Stimulated activated CD8-positive, alpha-beta memory T cell treated with anti-CD3 and anti-CD28 coated beads, Interleukin-4, amount 100 ng/mL, for 48 hours (primary cell): ENCODE measurements at places on chromosomes 11 and 22.

DNA sequence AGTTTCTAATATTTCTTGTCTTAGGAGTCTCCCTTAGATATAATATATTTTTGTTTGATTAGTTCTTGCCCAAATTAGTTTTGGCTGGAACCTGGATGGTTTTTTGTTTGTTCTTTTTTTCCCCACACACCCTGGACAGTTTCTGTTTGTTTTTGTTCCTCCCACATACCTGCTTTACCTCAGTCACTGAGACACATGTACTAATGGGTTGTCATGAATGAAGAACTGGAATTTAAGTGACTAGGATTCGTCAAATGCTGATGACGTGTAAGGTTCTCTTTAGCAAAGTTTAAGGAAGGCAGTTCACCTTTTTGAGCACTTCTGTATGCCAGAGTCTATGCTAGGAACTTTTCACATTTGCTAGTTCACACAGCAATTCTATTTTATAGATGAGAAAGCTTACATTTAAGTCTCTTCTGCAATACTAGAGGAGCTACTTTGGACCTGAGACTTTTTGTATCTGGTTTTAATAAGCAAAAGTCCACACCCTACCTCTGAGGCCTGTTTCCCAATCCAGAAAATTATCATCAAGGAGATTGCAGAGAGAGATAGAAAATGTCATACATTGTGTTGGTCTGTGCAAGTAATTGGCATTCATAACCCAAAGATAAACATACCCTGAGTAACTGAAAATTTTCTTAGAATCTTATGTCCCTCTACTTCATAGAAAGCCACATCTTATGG is 86.7 kb upstream of the RAB1B start:
- no peak for DNase-seq

DNA sequence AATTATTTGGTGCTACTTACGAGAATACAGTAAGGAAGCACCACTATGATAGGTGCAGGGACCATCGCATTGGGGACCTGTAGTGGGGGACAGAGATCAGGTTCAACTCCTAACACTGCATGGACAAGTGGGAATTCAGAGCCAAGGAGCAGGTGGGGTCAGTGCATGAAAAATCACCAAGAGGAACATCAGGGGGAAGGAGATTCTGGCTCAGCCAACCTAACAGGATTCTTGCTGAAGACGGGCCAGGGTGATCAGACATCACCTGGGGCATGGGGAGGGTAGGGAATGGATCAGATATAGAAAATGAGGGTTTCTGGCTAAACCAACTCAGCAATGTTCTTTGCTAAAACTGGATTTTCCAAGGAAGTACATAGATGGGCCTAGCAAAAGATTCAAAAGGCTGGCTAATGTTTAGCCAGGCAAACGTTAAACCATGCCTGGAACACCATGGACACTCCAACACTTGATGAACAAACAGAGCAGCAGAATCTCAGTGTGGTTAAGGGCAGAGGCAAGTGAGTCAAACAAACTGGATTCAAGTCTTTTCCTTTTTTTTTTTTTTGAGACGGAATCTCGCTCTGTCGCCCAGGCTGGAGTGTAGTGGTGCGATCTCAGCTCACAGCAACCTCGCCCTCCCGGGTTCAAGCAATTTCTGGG is 70.0 kb downstream of the MICAL3 start:
- DNase-seq = no peak

DNA sequence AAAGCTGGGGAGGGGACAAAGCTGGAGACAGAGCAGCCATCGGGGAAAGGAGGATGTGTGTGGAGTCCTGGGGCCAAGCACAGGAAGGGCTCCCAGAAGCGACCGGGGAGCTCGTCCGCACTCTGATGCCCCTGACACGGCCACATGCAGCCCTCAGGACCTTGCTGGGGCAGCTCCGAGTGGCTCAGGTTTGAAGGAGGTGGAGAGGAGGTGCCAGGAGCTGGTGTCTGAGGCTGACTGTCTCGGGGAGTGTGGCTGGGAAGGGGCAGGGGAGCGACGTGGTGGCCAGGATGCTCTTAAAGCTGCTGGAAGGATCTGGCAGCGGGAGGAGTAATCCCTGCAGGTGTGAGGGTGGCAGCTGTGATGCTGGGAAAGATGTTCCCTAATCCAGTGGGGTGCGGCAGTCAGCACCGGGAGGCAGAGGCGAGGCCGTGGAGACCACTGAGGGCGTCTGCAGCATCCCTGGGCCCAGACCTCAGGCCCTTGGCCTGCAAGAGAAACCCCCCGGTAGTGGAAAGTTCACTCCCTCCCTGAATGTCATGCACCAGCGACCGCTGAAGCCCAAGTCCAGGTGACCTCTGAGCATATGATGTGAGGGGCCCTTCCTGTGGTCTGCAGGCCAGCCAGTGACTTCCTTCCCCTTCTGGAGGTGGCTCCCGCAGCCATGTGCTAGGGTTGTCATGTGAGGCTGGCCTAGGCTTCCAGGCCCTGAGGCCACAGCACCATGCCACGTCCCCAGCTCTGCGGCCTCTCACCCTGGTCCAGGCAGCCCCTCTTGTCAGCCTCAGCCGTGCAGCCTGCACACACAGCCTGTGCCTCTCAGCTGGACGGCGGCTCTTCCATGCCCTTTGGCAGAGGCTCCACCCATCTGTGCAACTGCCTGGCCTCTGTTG is 17.2 kb upstream of the CTSD start:
- no peak for DNase-seq

GRCh38 chr11:67120881-67121710 is 2.0 kb downstream of the KDM2A start:
- no peak for DNase-seq

DNA sequence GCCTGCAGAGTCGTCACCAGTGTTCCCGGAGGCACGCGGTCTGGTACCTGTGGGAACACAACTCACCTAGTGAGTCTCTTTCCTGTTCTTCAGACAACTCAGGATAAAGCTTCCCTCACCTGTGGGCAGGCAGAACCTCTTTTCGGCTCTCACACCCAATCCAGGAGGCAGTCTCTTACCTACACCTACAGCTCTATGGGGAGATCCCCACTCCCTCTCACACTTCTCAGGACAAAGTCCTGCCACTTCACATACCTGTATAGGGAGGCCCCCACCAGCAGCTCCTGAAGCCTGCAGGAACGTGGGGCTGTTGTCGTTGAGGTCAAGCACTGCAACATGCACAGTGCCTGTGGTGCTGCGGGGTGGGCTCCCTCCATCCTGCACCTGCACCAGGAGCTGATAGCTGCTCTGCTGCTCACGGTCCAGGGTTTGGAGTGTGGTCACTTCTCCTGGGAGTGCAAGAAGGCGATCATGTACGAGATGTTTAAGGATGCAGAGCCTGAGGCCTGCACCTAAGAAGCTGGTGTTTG is 12.2 kb upstream of the TPP1 start:
- DNase-seq = no peak
